NCI-H1092 (cell line): ENCODE measurements at places on chromosomes 12 and 14.
A peak's percentile ranks its signal among the peaks of the same experiment; 100 is the strongest.

DNA sequence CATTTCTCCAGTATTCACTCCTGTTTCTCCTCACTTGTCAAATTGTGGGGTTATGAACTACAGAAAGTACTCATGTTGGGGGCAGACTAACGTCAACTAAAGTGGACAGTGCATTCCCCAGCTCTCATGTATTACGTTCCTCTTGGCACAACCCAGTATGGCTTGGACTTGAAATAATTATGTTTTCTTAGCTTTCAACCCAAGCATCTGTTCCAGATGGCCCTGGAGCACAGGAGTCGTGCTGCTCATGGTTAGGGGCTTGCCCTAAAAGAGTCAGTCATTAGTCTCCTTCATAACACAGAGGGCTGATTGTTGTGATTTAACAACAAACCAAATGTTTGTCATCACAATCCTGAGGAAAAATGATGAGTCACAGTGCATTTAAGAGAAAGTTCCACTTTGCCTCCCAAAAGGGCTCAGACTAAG lies 154.4 kb downstream of the RPAP3 start:
- no peak for DNase-seq

DNA sequence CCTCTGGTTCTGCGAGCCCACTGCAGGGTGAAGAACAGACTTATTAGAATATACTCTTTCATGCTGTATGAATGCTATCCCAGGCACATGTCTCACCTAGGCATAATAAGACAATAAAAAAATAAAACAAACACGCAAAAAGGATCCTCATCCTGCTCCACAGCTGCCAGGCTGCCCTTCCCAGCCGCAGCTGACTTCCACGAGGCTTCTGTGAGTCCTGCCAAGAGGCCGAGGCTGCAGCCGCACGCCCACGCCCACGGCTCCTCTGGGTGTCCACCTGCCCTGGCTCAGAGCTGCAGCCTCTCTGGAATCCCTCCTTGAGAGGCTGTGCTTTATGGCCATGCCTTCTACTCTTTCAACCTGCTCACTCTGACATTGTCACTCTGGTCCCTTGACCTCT lies 6.9 kb downstream of the SMIM41 start:
- peak; percentile 18 for DNase-seq

DNA sequence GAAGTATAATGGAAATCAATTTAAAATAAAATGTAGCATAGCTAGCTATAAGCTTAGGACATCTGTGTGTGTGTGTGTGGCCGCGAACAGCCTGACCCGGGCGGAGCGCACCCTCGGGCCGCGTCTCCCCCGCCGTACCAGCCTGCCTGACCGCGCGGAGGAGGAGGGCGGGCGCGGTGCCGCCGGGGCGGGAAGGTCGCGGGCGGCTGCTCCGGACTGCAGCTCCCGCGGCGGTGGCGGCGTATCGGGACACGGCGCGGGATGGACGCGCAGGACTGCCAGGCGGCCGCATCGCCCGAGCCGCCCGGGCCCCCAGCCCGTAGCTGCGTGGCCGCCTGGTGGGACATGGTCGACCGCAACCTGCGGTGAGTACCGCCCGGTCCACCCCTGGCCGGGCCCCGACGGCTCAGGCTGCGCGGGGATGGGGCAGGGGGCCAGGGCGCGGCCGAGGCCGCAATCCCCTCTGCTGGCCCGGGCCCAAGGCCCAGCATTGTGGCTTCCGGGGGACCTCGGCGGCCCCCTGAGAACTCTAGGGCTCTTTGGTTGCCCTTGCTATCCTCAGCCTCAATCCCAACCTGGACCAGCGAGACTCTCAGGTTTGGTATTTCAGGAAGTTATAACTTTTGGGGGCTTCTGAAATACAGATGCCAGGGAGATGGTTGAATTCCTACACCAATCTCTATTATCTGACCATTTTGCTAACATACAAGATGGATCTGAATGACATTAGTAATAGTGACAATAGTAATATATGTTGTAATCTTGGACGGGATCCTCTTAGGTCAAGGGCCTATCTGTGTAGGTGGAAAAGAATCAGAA lies at the start of gene ABHD12B:
TSS of gene ABHD12B (plus strand) at position 140 of the 819 bp plus-strand sequence. CDS start at position 262, 122 bp downstream.
- DNase-seq = no peak

GRCh38 chr12:131806674-131807073 lies 21.5 kb upstream of the MMP17 start:
- no peak for DNase-seq

GRCh38 chr12:75354011-75354410 lies 19.5 kb downstream of the GLIPR1L1 start:
- no peak for DNase-seq

DNA sequence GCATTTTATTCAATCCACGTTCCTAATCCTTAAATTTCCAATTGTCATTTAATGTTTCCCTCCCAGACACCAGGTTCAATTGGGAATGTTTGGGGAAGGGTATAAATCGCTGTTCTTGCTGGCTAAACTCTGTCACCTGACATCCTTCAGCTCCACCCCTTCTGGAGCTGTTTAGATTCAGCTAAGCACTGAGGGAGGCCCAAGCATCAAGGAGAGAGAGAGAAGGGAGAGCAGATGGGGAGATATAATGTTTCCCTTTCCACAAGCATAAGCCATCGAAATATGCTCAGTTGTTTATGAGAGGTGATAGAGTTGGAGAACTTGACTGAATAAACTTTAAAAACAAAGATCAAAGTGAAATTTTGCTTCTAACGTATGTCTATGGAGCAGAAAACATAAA lies 1.8 kb downstream of the ABCC9 start:
- DNase-seq = no peak

DNA sequence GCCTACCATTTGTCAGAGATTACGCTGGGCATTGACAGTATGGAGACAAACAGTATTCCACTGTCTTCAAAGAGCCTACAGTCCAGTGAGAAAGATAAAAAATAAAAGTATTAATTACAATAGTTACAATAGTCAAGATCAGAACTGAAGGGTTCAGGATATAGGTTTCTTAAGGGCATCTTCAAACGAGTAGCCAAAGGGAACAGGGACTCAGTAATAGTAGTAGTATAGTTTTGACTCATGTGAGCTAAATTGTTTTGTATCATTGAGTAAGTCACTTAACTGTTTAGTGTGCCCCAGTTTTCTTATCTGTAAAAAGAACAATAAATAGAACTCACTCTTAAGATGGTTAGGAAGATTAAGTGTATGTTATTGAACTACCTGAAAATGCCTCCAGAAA lies 123.6 kb downstream of the METTL25 start:
- DNase-seq = no peak

DNA sequence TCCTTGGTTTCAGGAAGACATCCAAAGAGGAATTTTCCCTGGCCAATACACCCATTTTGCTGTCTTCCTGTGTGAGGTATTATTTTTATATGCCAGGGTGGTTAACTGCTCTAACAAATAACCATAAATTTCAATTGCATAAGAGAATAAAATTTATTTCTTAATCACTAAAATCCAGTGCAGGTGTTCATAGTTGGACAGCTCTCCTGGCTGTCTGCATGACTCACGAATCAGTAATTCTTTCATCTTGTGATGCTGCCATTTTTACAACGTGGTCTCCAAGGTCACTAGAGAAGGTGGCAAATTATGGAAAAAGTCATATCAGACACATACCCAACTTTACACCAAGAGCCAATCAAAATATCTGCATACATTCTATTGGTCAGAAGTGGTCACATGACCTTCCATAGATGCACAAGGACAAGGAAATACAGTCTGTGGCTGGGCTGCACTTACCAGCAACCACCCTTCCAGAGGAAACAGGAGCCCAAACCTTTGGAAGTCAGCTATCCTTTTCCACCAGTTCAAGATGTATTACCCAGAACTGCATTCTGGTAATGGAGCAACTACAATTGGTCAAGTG lies 193.5 kb upstream of the PLEKHG7 start:
- no peak for DNase-seq

DNA sequence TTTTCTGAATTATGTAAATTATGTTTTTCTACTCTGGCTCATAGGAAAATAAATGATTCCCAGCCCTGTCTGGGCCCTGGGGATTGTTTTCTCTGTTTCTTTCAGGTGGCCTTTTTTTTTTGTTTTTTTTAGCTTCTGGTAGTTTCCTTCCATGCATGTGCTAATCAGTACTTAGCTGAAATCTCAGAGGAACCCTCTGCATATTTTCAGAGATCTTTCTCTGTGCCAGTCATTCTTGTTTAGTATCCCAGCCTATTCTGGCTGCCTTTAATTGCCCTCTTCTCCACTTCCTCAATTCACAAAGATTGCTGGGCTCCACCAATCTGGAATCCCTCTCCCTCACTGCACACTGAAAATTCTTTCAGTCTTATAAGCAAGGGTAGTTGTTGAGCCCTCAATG lies 46.9 kb downstream of the CNOT2 start:
- no peak for DNase-seq

DNA sequence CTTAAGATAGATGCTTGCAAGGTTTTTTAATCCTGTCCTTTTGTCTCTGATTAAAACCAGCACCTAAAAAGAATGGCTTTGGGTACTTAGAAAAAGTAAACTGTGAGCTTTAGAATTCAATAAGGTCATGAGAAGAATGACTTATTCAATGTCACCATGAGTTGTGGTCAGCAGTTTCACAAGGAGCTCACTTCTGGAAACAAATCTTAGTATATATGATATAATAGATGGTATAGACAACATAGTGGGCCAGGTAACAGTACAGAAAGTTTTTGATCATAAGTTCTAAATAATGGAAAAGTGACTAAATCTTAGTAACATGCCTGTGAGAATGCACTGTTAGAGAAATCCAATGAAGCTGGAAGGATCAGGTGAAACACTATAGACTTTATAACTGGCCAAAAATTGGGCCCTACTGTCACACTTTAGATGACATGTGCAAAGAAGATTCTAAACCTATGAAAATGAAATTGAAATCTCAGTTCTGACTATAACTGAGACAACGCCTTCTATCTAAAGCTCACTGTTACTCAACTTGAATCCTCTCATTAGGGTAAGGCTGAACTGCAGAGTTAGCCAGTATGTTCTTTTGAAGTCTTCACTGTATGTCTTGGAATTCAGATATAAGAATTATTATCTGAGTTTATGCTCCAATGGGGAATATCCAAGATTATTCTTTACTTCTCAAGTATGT lies 42.4 kb upstream of the RAD51AP1 start:
- no peak for DNase-seq

GRCh38 chr12:89663577-89664357 lies 44.9 kb downstream of the ATP2B1 start:
- DNase-seq = no peak

GRCh38 chr12:67161322-67161918 lies 107.7 kb upstream of the CAND1 start:
- peak; percentile 24 for DNase-seq

- DNase-seq = no peak
Measured at GRCh38 chr12:24499151-24500146, 449.5 kb downstream of the BCAT1 start.

DNA sequence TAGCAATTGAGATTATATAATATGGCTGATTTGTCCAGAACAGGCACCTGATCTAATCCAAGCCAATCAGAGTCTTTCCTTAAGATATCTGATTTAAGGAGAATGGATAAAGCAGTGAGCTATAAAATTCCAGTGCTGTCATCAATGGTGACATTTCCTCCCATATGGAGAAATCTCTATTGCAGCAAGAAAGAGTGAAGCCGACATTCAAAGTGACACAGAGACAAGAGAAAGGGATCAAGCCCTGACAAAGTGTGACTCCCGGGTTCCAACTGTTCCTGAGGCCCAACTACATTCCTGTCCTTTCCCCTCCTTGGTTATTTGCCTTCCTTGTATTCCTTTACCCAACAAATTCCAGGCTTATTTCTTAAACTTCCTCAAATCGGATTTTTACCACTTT lies 430.0 kb upstream of the SOX5 start:
- DNase-seq = no peak

- DNase-seq = no peak
Measured at GRCh38 chr14:92785667-92786426, 8.3 kb upstream of the GOLGA5 start.

DNA sequence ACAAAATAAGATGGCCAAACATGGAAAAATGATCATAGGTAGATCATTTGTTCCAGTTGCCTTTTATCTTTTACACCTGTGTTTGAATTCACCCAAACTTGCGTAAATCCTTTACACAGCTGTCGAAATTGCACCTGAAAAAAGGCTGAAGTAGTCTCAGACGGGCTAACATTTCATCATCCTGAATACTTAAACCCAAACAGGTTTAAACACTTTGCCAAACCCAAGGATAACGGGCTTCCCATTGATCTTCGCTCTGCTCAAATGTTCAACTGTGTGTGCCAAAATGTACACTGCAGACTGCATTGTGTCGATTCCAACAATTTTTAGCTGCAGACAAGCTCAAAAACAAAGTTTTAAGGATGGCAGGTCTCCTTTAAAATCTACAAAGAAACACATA lies 288.7 kb upstream of the DDHD1 start:
- no peak for DNase-seq

DNA sequence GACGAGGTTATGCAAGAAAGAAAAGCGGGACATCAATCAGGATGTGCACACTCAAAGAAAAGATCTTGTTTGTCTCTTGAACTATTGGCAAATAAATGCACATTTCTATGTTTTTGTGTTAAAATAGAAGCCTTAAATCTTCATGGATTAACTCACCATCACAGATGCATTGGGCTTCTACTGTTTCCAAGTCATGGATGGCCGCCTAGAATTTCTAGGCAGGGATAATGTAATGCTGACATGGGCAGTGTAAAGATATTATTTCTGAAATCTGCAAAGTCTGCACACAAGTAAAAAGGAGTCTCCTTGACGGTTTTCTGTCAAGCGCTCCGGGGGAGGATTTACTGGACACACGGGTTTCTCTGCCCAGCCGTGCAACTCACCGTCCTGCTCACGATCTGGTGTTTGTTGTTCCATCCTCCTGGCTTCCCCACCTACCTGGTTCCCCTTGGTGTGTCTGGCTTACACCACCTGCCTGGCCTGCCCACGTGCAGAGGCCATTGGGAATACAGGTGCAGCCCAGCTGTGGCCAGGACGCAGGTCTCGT lies 103.3 kb upstream of the FZD10 start:
- no peak for DNase-seq

GRCh38 chr12:58458102-58458501 lies 462.2 kb downstream of the LRIG3 start:
- no peak for DNase-seq

DNA sequence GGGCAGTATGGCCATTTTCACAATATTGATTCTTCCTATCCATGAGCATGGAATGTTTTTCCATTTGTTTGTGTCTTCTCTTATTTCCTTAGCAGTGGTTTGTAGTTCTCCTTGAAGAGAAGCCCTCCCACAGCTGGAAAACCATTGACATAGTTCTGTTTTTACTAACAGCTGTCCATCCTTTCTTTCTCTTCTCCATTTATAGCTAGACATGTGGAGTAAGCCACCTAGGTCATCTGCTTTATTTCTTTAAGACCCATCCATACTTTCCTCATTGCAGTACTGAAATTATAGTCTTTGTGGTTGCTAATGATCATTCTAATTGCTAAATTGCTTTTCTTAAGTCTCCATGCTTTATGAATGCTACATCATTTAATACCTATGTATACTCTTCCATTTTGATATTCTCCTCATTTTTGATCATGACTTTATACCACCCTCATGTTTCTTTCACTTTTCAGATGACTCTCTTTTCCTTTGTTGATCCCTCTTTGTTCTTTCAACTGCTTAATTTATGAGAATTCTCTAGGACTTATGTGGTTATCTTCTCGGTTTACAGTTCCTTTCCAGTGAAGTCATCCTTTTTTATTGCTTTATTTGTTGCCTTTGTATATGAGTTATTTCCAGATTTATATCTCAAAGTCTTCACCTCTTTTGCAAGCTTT lies 114.2 kb downstream of the PCNX1 start:
- DNase-seq = no peak

- DNase-seq = peak; percentile 83
Measured at GRCh38 chr12:48001505-48002413, 2.5 kb downstream of the COL2A1 start.
